ENCODE measurements at places on chromosomes 7 and 10.
A peak's percentile ranks its signal among the peaks of the same experiment; 100 is the strongest.

- H3K36me3 ChIP-seq = no peaks in the 10 kb centered on the region
- peaks cover 3% of the 10 kb centered on the region for H3K4me1 ChIP-seq
- DNase-seq = no peak
- no peak overlapping the region for H3K27ac ChIP-seq
- H3K27me3 ChIP-seq = no peaks in the 10 kb centered on the region
Observed at GRCh38 chr7:26166684-26167266, 14.8 kb downstream of the NFE2L3 start.

GRCh38 chr10:69327463-69328379, 49.4 kb downstream of the HK1 start:
- no peaks in the 10 kb centered on the region for H3K27me3 ChIP-seq
- DNase-seq = peak; percentile 67
- H3K27ac ChIP-seq = peak overlapping the region; percentile 69
- no peaks in the 10 kb centered on the region for H3K36me3 ChIP-seq
- peaks cover 27% of the 10 kb centered on the region for H3K4me1 ChIP-seq
- H3K4me3 ChIP-seq = no peak overlapping the region

- no peak overlapping the region for H3K4me3 ChIP-seq
- no peaks in the 10 kb centered on the region for H3K27me3 ChIP-seq
- H3K27ac ChIP-seq = no peak overlapping the region
- DNase-seq = no peak
Observed at GRCh38 chr10:87700031-87700796, 40.5 kb downstream of the PAPSS2 start.

DNA sequence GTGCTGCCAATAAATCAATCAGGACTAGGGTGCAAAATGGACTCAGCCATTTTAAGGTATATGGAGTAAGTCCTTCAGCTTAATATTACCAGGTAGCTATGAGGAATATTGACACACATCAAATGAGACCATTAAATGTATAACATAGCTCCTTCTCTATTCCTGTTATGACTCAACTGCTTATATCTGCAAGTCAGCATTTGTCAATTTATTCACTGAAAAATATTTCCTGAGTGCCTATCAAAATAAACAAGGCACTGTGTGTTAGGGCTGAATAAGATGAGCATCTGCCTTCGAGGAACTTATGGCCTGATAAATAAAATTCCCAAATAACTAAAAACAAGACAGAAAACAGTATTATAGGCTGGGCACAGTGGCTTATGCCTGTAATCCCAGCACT, 113.8 kb downstream of the CDK6 start:
- H3K36me3 ChIP-seq = peaks cover 2% of the 10 kb centered on the region
- H3K4me1 ChIP-seq = peaks cover 10% of the 10 kb centered on the region
- H3K27ac ChIP-seq = no peak overlapping the region
- no peak overlapping the region for H3K4me3 ChIP-seq

DNA sequence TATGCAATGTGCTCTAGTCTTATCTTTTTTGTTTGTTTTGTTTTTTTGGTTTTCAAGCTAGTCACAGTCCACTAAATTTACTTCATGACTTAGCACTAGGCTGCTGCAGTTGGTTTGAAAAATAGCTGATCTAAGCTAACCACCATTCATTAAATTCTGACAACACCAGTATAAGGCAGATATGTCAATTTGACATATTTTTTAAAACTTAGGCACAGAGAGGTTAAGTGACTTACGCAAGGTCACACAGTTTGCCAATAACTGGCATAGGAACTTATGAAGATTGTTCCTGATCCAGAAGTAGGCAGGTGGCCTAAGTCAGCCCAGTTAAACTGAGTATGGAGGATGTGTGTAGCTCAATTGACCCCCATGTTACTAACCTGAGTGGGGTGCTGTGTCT, 377.3 kb upstream of the NFE2L3 start:
- H3K36me3 ChIP-seq = no peaks in the 10 kb centered on the region
- no peaks in the 10 kb centered on the region for H3K27me3 ChIP-seq
- DNase-seq = no peak
- H3K27ac ChIP-seq = no peak overlapping the region
- no peak overlapping the region for H3K4me3 ChIP-seq

GRCh38 chr7:148589640-148590039, 926 bp upstream of the C7orf33 start:
- no peak overlapping the region for H3K27ac ChIP-seq
- H3K4me1 ChIP-seq = no peaks in the 10 kb centered on the region
- no peaks in the 10 kb centered on the region for H3K36me3 ChIP-seq
- no peak overlapping the region for H3K4me3 ChIP-seq

DNA sequence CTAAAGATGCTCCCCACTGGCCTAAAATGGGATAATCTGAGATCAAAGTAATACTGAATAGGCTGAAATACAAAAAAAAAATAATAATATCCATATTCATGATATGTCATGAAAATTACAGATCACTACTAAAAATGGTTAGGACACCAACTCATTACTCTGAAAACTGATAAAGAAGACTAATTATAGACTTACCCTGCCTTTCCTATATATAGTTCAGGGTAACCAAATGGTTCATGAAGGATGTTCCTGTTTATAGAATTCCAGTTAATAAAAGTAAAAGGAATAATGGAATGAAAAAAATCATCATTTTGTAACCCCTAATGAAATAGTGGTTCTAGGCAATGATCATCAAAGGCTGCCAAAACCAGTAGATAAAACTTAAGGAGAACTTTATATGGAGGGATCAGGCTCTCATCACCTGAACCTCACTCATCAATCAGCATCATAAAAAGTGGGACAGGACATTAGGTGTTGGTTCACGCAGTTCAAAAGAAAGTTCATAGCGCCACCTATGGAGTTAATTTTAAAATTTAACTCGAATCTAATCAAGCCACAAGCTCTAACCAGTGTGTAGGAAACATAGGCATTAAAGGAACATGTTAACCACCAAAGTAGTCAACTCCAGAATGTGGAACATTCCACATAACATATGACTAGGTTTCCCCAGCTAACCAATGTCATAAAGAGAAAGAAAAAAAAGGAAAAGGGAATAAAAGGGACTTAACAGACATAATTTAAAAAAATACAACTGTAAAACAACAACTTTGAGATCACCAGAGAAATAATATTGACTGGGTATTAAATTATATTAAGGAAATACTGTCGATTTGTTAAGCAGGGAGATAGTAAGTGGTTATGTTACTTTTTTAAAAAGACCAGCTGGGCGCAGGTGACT, 35.7 kb downstream of the P4HA1 start:
- peaks cover 4% of the 10 kb centered on the region for H3K36me3 ChIP-seq
- no peaks in the 10 kb centered on the region for H3K4me1 ChIP-seq
- no peak overlapping the region for H3K4me3 ChIP-seq
- H3K27ac ChIP-seq = no peak overlapping the region

DNA sequence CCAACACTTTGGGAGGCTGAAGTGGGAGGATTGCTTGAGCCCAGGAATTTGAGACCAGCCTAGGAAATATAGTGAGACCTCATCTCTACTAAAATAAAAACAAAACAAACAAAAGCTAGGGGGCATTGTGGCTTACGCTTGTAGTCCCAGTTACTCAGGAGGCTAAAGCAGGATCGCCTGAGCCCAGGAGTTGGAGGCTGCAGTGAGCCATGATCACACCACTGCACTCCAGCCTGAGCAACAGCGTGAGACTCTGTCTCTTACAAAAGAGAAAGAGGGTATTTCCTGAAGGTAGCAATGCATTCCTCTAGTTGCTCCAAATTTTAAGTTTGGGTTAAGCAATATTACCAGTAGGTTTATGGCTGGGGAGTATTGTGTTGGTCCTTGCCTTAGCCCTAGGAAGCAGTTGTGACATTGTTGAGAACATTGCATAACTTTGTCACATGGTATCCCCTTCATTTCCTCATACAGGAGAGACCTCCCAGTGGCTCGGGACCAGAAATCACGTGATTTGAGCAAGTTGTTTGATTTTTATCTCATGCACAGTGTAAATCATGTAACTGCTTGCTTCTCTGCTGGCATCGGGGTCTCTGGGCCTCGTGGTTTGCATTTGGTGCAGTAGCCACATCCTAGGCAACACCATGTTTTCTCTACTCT, 23.3 kb upstream of the SMARCD3 start:
- H3K27me3 ChIP-seq = no peaks in the 10 kb centered on the region
- peak overlapping the region; percentile 66 for H3K27ac ChIP-seq
- H3K4me3 ChIP-seq = no peak overlapping the region
- DNase-seq = peak; percentile 66
- H3K4me1 ChIP-seq = peaks cover 20% of the 10 kb centered on the region

DNA sequence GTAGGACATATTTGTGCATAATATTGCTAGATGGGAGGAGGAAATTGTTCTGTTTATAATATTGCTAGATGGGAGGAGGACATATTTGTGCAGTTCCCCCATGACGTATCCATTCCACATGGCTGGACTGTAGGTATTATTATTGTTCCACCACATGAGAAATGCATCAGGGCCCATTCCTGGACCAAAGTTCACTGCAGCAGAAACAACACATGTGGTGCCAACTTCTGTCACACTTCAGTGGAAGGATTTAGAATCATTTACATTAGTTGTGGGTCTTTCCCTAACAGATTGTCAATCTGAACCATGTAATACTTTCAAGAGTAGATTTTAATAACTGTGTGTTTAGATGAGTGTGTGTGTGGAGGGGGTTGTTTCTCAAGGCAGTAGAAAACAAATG, 32.7 kb upstream of the MACC1 start:
- no peak overlapping the region for H3K4me3 ChIP-seq
- H3K4me1 ChIP-seq = no peaks in the 10 kb centered on the region
- no peak for DNase-seq
- no peaks in the 10 kb centered on the region for H3K27me3 ChIP-seq
- no peaks in the 10 kb centered on the region for H3K36me3 ChIP-seq
- H3K27ac ChIP-seq = no peak overlapping the region

DNA sequence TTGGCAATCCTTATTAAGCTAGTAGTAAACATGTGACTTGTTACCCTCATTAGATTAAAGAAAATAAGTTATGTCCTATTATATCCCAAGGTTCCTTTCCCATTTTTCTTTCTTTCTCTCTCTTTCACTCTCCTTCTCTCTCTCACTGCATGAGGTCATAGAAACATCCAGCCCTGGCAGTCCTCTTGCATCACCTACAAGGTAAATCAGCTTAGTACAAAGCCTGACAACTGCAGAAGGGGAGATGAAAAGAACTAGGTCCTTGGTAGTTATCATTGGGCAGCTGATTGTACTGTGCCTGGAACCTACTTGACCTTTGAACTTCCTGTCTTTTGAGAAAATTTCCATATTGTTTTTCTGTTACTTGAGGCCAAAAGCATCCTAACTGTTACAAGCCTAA, 307.9 kb upstream of the SP8 start:
- H3K36me3 ChIP-seq = no peaks in the 10 kb centered on the region
- DNase-seq = no peak
- no peak overlapping the region for H3K4me3 ChIP-seq
- no peaks in the 10 kb centered on the region for H3K4me1 ChIP-seq
- H3K27me3 ChIP-seq = no peaks in the 10 kb centered on the region

GRCh38 chr7:38728145-38728544, 97.0 kb upstream of the AMPH start:
- no peaks in the 10 kb centered on the region for H3K27me3 ChIP-seq
- no peaks in the 10 kb centered on the region for H3K4me1 ChIP-seq

Measured in body of pancreas (tissue), 4 donors.